ENCODE measurements at places on chromosomes 2 and 18.
A peak's percentile ranks its signal among the peaks of the same experiment; 100 is the strongest.

GRCh38 chr18:50704357-50704940 is 115.4 kb downstream of the MRO start:
- DNase-seq: no peak

GRCh38 chr2:129775952-129776653 is 203.4 kb upstream of the RAB6C start:
- no peak for DNase-seq

- no peak for DNase-seq
Observed at GRCh38 chr2:84999553-84999955, 28.6 kb downstream of the KCMF1 start.

- DNase-seq: no peak
Observed at GRCh38 chr2:39525636-39526412, 88.7 kb upstream of the MAP4K3 start.

- no peak for DNase-seq
Observed at GRCh38 chr18:68461481-68462018, 253.4 kb downstream of the TMX3 start.

GRCh38 chr2:147910990-147911473 is 66.2 kb downstream of the ACVR2A start:
- DNase-seq: peak; percentile 76

DNA sequence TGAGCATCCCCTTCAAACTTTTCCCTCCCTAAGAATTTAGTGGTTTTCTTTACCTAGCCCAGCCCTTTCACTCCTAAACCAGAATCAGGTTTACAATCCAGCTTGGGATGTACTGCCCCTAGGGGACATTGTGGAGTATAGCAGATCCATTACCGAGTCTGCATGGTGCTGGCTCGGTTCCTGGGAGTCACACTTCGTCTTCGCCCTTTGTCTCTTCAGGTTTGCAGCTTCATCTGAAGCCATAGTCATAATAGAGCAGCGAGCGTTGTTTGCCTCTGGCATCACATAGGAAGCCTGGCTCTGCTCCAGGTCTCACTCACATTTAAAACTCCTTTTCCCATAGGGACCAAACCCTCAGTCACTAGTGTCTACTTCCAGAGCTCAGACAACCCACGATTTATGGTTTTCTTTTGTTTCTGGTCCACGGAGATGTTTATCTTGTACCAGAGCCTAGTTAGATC is 16.8 kb upstream of the LYPD6 start:
- peak; percentile 20 for DNase-seq

DNA sequence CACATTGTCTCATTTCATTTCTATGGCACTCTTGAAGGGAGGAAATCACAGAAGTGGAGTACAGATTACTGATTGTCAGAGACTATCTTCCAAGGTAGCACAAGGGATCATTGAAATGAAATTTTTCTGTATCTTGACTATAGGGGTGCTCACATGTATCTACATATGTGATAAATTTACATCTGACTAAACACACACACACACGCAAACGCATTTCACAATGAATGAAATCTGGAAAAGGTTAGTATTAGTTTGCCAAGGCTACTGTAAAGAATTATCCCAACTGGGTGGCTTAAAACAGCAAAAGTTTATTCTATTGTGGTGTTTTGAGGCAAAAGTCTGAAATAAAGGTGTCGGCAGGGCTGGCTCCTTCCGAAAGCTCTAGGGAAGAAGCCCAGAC is 144.6 kb downstream of the SH3BP4 start:
- DNase-seq: no peak

All from AG10803 (cell line).